ENCODE measurements at places on chromosomes 7 and 10.
A peak's percentile ranks its signal among the peaks of the same experiment; 100 is the strongest.

- DNase-seq, result peak; percentile 51
Observed at GRCh38 chr7:154953006-154953684, 49.8 kb downstream of the PAXIP1 start.

GRCh38 chr7:124072603-124073309, 39.9 kb upstream of the TMEM229A start:
- DNase-seq, result peak; percentile 9

DNA sequence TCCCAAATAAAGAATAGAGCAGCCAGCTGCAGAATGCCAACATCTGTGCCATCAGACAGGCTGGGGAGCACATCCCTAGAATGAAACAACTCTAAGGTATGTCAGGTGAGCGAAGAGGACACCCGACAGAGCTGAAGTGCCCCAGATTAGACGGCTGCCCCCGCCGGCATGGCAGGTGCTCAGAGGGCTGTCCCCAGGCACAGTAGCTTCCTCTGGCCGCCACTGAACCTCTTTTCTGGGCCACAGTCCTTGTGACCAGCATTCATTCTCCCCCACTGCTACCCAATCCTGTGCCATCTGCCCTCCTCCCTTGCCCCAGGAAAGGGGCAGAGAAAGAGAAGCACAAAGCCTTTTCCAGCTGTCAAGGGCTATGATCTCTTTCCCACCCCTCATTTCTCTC, 41.7 kb downstream of the RGS10 start:
- no peak for DNase-seq

GRCh38 chr7:77827999-77828398, 29.4 kb downstream of the PHTF2 start:
- DNase-seq, result no peak

- peak; percentile 55 for DNase-seq
Observed at GRCh38 chr7:51029701-51030191, 247.1 kb upstream of the GRB10 start.

GRCh38 chr10:21280971-21281572, 244.4 kb downstream of the SKIDA1 start:
- no peak for DNase-seq

DNA sequence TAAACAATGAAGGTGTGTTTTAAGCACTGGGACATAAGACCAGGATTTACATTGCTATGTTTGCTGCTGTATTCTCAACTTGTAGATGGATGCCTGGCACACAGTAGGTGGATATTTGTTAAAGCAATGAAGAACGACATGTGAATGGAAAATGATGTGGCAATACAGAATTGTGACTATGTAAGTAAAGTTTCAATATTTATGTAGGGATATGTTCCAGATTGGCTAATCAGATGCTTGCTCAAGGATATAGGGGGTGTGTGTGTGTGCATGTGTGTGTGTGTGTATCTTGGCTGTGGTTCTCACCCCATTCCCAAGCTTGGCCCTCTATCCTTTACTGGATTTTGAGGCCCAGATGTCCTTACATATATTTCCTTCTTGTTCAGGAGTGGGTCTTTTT, 42.7 kb upstream of the LAMB1 start:
- no peak for DNase-seq

DNA sequence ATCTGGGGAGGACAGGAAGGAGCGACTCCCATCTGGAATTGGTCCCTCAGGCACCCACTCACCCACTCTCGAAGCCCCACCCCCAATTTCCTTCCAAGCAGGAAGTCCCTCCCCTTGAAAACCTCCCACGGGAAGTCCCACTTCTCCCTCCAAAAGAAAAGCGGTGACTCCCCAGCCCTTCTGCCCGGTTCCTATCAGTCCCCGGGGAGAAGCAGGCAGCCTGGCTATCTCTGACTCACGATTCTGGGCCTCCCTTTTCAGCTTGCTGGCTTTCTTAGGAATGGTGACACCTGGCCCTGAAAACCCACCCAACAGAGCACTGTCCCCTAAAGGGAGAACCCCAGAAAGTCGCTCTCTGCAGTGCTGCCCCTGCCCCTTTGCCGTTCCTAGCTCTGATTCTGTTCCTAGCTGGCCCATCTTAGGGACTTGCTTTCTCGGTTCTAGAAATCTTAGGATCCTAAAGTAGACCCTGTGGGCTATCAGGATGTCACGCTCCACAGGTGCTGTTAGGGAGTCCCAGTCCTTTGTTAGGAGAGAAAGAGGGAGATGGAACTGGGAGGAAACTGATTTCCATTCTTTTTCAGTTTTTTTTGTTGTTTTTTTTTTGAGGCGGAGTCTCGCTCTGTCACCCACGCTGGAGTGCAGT, 6.0 kb downstream of the TSC22D4 start:
- DNase-seq, result no peak

GRCh38 chr7:2387897-2388636, 15.3 kb upstream of the CHST12 start:
- no peak for DNase-seq

DNA sequence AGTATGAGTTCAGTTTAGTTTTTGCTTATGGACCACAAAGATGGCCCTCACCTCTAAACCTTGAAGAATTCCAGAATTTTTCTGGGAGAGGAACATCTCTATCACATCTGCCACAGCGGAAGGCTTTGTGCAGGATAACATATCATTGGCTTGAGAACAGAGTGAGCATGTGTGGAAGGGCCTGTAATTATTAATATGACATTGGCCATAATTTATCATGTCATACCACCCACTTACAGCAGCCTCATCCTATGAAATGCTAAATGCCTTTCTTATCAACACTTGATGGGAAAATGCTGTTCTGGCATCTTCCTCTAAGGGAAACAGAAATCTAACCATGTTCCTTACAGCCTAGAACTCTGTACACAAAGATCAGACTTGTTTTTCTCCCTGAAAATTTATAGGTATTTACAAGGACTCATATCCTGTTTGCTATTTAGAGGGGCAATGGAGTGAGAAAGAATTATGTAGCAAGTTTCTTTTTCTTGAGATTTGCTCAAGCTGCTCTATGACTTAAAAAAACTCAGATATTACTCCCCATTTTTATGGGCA, 817.3 kb downstream of the LRMDA start:
- no peak for DNase-seq

DNA sequence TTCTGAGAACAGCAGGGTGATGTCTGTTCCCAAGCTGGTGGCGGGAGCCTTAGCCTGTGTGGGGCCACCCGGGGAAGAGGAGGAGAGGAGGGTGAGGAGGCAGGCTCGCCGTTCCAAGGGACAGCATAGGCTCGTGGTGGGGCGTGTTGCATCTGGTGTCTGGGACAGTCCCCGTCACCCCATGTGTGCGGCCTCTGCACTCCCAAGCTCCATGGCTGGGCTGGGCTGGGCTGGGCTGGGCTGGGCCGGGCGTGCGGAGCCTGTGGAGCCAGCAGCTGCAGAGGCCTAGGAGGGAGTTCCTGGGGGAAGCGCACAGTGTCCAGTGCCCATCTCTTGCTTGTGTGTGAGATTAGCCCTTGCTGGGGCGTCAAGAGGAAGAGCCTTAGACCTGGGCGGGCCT, 20.9 kb upstream of the TTYH3 start:
- DNase-seq, result no peak

DNA sequence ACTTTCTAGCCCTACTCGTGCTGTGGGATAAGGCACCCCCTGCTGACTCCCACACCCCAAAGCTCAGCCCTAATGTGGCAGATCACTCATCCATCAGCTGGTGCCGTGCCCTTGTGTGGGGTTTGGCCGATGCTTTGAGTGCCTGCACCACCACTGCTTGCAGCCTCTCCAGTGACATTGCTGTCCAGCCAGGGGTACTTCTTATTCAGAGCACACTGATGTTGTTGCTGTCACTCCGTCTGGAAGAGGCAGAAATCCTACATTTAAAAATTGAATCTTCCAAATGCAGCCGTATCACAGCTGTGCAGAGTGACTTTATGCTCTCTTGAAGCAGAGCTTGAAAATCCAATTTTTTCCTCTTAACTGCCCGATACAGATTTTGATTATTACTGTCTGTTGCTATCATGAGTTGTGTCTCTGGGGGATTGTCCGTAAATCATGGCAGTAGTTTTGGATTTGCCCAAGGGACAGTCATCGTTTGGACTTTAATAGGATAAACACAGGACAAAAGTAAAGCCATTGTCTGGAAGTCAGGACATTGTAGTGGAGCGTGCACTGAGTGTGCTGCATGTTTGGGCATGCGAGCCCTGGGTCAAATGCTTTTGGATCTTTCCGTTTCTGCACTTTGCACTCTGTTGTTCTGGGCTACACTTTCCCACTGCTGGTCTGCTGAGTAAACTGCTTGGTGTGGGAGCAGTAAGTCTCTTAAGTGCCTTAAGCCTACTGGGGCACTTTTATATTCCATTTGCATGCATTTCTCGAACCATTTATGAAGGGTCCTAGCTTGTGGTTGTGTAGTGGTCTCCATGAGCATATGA, 128.2 kb downstream of the DOCK1 start:
- DNase-seq, result peak; percentile 45

DNA sequence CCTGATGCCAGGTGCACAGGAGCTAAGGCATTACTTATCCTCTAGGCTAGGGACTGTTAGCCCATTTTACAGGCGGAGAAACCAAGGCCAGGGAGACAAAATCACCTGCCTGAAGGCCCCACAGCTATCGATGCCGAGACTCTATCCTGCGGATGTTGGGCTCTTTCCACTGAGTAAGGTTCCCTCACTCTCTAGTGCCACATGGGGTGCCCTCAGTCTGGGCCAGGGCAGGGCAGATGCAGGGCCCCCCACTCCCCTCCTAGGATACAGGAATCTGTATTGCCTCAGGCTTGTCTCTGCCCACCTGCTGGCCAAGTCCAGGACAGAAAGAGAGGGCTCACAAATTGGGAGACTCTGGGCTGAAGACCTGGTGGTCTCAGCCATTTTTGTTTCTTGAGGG, 45.7 kb downstream of the UNC5B start:
- no peak for DNase-seq

DNA sequence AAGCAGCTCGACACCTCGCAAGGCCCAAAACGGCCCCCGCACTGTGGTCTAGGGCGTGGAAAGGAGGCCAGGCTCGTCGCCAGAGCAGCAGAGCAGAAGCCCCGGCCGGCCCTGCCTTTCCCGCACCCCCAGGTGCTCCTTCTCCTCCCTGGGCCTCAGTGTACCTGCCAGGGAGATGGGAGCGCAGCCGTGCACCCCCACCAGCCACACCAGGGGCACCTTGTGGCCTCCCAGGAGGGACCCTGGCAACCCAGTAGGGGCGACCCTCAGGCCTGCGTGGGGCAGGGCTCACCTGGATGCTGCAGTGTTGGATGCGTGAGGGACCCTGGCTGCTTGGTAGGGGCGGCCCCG, 9.5 kb downstream of the PDGFA start:
- no peak for DNase-seq

DNA sequence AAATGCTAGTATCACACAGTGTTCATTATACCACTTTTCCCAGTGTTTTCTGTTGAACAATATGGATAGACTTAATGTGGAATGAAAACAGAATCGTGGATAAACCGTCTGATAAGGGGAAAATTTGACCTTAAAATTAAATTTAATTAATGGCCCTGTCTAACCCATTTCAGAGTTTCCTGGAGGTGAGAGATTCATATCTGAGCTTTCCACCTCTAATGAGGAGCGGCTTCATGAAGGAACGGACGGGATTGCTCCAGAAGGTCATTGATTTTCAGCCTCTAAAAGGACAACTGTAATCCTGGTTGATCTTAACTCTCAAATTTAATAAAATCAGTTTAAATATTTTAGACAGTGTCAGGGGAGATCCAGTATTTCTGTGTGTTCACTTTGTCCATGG, 874.9 kb downstream of the GRID1 start:
- no peak for DNase-seq

DNA sequence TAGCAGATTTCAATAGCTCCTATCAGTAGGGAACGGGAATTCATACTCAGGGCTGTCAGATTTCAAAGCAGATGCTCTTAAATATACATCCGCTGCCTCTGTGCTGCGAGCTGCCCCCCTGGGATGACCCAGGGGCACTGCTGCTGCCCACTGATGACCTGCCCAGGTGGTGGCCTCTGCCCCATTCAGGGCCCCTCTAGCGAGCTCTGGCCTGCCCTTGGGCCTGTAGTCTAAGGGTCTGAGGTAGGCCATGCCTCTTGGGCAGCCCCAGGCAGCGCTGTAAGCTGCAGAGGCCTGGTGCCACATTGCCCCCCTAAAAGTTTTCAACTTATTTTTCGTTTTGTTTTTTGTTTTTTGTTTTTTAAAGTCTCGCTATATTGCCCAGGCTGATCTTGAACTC, 50.6 kb upstream of the SH2B2 start:
- no peak for DNase-seq

GRCh38 chr10:121886181-121886580, 41.6 kb downstream of the ATE1 start:
- no peak for DNase-seq

- peak; percentile 48 for DNase-seq
Observed at GRCh38 chr7:69630292-69630691, 32.0 kb downstream of the AUTS2 start.

DNA sequence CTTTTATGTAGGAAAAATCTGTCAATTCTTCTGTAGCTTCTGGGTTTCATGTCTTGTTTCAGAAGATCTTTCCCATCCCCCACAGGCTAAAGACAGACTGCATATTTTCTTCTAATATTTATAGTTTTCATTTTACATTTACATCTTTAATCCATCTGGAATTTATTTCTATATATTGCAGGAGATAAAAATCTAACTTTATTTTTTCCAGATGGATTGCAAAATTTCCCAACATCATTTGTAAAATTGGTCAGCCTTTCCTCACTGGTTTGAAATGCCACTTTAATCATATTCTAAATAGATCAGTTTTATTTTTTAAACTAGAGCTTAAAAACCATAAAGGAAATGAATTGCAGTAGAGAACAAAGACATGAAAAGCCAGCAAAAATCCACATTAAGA, 46.9 kb downstream of the TMEM26 start:
- DNase-seq, result peak; percentile 8

DNA sequence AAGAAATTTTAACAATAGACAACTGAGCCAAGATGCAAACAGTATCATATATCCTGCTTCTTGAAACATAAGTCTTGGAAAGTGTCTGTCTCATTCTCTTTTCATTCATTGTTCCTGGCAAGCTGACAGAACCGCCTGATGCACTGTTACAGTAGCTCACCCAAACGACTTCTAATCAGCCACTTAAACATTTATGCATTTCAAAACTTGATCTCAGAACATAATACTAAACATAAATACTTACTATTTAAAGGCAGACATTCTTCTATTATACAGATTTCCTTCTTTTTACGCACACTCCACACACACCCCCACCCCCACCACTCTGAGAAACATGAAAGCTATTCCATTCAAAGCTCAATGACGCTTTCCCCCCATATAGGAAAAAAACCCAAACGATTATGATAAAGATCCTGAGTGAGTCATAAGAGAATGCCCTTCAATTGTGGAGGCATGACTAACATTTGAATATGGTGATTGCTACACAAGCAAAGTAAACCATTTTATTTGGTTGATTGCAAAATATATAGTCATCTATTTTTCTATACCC, 30.5 kb downstream of the SHTN1 start:
- DNase-seq, result peak; percentile 14

- DNase-seq, result no peak
Observed at GRCh38 chr7:142808802-142809583, 38.2 kb downstream of the PRSS2 start.

GRCh38 chr10:86698207-86698940, 30.1 kb downstream of the LDB3 start:
- DNase-seq, result no peak

Data from eye (tissue), 1 donor.